Muscle of leg (tissue), 16 donors: ENCODE measurements at places on chromosomes 3 and 15. TPM values are rescaled to one million over a fixed set of nuclear protein-coding genes. Genes with fewer than 3 reads are reported as not detected.

- DNase-seq, result no peak
Observed at GRCh38 chr3:31289584-31289983, 243.1 kb upstream of the STT3B start.

GRCh38 chr15:47824147-47824546 lies 106.8 kb downstream of the SEMA6D start:
- DNase-seq, result no peak

DNA sequence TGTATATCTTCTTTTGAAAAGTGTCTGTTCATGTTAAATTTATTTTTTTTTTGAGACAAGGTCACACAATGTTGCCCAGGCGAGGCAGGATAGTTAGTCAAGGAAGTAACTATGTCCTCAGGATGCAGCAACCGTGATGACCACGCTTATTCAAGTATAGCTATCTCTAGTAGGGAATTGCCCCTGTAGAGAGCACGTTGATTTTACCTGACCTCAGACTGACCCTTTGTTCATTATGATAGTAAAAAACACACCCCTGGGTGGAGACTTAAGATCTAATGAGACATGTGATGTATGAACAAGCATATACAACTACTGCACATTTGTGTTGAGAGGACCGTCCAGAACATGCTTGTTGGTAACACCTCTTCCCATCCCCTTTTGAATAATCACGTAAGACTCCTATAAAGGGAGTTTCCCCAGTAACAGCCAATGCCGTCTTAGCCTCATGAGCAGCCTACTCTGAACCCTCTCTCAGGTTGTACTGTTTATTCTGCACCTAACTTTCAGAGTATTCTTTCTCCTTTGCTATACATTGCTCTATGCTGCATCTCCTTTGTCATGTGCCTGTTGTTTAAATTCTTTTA lies 32.9 kb downstream of the ZNF621 start:
- DNase-seq, result no peak

DNA sequence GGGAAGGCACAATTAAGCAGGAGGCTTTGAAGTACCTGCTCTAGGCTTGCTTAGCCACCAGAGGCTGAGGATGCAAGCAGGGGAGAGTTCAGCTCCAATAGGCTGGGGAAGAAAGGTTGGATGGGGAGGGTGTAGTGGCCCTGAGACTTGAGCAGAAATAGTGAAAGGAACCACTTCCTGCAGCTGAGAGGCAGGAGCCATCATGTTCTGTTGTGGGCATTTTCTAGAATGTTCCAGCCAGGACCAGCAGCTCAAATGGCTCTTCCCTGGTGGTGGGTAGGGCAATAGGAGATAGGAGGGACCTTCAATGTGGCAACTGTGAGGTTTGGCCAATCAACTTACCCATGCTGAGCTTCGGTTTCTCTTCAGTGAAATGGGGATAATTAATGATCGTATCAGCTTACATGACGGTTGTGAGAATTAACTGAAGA lies 79.1 kb upstream of the CGNL1 start:
- no peak for DNase-seq

- no peak for DNase-seq
Observed at GRCh38 chr3:104349836-104350235, 1016.9 kb upstream of the ALCAM start.

The ATXN7 gene
- 8.1 TPM for total RNA-seq

GRCh38 chr15:70856884-70857561 lies 3.1 kb upstream of the LARP6 start:
- peak; percentile 97 for DNase-seq

The UBA3 gene
- total RNA-seq, result 41.4 TPM

DNA sequence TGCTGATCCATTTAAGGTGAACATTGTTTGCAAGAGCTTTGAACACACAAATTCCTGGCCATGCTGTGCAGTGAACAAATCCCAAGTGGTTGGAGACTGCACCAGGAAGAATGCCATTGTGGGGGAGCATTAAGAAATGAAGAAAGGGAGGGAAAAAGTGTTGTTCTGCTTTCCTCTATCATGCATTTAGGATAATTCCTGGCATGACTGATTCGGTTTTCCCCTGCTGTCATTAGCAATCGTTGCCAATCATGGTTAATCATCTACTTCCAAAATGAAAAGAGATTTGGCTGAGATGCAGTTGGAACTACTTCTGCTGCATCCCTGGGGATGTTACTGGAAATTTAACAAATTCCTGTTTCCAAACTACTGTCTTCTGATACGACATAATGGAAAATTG lies 73.7 kb upstream of the ZPLD1 start:
- peak; percentile 80 for DNase-seq

The DAZL gene
- not detected for total RNA-seq

DNA sequence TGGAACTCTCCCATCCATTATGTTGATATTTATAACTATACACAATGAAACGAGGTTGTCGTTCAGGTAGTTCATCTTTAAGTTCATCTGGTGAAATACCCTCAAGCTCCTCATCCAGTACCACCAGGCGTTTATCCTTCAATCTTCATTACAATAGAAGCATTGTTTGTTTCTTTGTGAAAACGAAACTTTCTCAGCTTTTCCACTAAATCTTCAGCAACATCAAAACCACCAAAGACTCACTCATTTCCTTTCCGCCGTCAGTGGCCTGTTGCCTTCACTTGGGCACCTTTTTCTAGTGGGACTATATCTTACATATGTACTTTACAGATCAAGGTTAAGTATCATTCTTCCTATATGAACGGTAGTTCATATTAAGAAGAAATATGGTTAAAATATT lies 44.1 kb upstream of the TFG start:
- no peak for DNase-seq

DNA sequence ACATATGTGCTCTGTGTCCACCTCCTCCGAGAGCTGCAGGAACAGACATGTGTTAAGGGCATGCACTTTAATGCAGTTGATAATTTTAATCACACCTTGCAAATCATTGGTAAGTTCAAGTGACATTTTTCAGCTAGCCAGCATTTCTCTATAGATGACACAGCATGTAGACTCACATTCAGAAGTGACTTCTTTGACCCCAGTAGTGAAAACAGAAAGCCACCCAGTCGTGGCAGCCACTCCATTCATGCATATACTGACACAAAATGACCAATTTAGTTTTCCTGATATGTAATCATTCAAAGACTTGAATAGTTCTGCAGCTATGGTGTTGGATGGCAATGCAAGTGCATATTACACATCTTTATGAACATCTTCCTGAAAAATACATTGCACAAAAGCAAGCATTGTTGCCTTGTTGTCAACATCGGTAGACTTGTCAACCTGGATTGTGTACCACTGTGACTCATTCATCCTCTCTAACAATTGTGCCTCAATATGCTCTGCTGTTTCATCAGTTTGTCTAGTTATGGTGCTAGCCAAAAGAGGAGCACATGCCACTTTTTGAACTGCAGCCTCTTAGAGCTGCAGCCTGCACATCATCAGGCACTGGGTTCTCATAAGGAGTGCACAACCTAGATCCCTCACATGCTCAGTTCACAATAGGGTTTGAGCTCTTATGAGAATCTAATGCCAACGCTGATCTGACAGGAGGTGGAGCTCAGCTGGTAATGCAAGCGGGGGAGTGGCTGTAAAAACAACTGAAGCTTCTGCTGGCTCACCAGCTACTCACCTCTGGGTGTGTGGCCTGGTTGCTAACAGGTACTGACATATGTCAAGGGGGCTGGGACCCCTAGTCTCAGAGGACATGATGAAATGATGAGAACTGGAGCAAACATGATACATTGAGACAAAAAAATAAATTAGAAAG lies 622.0 kb downstream of the PYDC2 start:
- DNase-seq, result no peak

The DNAJC13 gene
- 38.6 TPM for total RNA-seq
